ENCODE measurements at places on chromosomes 4 and X.

GRCh38 chr4:168914095-168914494 is 96.0 kb downstream of the CBR4 start:
- no peak for DNase-seq

DNA sequence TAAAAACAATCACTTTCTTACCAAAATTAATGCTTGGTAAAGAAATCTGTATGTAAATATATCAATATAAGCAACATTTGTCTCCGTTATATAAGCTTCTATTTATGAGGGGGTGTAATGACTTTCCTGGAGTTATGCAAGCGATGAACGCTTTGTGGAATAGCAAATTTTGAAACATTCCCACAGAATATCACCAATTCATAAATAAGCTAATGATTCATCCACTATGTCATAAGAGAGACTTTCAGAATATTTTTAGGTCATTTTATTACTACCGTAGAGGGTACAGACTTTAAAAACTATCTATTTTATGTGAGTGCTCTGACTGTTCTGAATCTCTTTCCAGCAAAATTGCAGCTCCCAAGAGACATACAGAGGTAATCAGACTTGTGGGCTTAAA is 179.5 kb upstream of the FTHL17 start:
- no peak for DNase-seq

DNA sequence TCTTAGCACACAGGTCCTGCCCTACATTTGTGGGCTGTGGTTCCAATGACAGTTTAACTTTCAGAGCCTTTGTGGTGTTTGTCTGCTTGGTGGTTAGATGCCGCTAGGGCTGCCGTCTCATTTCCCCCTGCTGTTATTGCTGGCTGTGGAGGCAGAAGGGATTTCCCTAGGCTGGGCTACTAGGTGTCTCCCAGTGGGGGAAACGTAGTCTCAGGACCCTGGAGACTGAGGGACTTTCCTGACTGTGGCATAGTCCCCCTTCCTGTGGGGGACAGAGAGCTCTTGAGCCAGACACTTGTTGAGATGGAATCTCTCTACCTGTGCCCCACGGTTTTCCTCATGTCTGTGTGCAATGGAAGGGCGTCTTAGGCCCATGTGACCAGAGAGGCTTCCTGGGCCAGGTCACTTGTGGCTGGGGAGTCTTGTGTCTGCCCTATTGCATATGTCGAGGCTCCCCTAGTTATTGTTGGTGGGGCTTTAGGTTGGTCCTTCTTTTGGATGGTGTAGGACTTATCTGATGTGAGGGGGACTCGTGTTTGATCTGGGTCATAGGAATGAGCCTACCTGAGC is 68.2 kb downstream of the ARHGAP10 start:
- DNase-seq = no peak

DNA sequence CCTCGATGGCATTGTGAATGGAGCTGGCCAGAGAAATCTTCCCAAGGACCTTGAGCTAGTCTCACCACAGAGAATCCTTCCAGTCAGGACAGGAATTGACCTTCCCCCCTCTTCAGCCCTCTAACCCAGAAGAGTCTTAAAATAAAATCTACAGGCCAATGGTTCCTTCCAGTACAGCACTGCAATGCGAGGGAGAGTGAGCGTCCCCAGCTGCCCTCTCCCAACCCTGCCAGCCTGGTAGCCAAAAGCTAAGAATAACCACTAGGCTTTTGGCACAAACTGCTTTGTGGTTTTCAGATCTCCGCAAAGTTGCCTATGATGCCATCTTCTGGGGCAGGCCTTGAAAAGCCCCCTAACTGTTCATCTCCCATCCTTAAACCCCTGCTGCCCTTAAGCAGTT is 175.1 kb downstream of the AR start:
- DNase-seq = no peak

- DNase-seq = no peak
Observed at GRCh38 chr4:115418635-115419396, 305.4 kb upstream of the NDST4 start.

- DNase-seq = peak; percentile 25
Observed at GRCh38 chr4:109434007-109434971, 674 bp downstream of the SEC24B start.
